ENCODE measurements at places on chromosomes 16 and 17.

GRCh38 chr17:48754500-48755261 lies 26.1 kb upstream of the HOXB13 start:
- no peak for DNase-seq

GRCh38 chr16:12570046-12570618 lies 233.6 kb downstream of the CPPED1 start:
- no peak for DNase-seq

GRCh38 chr17:67686241-67686640 lies 31.5 kb upstream of the NOL11 start:
- DNase-seq: no peak

- DNase-seq: no peak
Measured at GRCh38 chr17:76924345-76925342, 56.4 kb downstream of the MGAT5B start.

DNA sequence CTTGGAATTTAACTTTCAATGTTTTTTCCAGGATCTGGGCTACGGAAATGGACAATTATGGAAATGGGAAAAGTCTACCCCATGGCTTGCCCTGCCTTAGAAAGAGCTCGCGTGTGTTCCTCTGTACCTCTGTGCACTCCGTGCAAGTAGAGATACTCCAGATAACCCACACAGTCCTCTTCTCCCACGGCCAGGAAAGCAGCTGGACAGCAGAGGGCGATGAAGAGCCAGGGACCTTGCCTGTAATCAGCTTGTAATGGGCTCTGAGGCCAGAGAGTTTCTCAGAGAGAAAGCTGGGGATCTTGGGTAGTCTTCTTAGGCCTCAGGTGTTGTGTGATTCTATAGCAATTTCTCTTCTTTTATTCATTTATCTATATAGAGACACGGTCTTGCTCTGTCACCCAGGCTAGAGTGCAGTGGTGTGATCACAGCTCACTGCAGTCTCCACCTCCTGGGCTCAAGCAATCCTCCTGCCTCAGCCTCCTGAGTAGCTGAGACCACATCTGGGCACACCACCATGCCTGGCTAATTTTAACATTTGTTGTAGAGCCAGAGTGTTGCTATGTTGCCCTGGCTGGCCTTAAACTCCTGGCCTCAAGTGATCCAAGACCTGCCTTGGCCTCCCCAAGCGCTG lies 2.4 kb upstream of the SOCS7 start:
- DNase-seq: peak; percentile 76

DNA sequence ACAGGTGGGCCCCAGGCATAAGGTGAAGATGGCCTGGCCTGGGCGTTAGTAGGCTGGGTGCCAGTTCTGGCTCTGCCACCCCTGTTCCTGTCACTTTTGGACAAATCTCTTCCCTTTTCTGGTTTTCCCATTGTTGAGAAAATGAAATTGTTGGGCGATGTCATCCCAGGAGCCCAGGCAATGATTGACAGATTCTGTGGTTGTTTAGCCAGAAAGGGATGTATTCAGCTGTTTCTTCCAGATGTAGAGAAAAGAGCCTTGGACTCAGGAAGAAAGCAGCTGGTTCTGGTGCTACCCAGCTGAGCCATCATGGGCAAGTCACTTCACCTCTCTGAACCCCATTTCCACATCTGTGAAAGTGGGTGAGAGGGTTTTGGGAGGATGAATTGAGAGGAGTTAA lies 60.1 kb upstream of the MRTFB start:
- no peak for DNase-seq

GRCh38 chr17:30241051-30241450 lies 5.6 kb upstream of the SLC6A4 start:
- DNase-seq: no peak

DNA sequence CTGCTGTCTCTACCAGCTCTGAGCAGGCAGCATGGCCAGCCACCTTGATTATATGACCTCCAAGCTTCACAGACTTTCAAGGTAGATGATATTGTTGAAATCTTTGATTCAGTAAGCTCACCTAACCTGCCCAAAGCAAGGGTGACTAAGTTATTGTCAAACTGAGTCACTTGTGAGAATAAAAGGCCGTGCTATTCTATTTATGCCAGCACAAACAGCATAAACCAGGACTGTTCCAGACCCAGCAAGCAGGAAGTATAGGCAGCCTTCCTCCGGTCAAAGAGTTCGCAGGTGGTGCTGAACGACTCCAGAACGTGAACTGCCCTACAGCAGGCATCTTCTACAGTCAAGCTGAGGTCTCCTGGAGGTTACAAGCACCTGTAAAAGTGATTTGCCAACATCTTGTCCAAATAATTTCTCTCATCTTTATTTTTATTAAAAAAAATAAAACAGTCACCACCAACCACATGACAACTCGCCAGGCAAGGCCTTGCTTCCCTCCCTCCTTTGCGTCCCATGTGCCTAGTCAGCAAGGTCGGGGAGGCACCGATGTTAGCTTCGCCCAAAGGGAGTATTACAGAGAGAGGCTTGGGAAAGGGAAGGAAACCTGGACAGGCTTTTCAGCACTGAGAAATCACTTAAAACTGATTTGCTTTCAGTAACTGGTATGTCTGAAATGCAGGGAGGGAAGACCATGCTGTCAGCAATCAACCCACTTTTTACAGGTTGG lies 10.8 kb downstream of the ARL2BP start:
- DNase-seq: no peak

DNA sequence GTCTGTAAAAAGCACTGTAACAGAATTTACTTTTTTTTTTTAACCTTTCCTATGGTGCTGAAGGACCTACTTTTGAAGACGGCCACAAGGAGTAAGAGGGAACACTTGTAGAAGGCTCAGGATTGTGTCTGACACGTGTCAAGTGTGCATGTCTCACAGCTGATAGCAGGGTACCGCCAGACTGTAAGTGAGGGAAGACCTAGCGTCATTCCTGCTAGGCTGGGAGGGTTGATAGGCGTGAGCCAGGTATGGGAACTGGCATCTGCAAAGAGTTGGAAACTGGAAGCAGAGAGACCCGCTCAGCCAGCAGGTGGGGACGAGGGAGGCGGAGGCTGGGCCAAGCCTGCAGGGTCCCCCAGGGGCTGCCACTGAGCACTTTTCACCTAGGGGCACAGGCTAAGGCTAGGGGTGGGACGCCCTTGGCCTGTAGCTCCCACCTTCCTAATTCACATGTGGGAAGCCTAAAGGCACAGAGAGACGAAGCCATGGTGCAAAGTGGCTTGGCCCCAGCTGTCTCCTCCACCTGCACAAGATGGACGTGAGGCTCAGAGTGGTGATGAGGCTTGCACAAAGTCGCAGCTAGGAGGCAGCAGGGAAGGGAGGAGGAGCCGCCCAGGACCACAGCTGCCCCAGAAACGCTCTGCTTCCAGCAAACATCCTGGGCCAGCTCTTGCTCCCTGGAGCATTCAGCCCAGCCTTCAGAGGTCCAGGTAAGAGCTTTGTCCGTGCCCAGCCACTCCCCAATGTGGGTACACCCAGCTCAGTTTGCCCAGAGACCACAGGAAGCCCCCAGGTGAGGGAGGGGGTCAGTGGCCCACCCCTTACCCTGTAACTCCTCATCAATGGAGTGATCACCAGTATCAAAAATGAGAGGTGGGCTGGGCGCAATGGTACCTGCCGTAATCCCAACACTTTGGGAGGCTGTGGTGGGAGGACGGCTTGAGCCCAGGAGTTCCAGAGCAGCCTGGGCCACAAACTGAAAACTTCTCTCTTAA lies 18.9 kb downstream of the VASN start:
- DNase-seq: no peak

DNA sequence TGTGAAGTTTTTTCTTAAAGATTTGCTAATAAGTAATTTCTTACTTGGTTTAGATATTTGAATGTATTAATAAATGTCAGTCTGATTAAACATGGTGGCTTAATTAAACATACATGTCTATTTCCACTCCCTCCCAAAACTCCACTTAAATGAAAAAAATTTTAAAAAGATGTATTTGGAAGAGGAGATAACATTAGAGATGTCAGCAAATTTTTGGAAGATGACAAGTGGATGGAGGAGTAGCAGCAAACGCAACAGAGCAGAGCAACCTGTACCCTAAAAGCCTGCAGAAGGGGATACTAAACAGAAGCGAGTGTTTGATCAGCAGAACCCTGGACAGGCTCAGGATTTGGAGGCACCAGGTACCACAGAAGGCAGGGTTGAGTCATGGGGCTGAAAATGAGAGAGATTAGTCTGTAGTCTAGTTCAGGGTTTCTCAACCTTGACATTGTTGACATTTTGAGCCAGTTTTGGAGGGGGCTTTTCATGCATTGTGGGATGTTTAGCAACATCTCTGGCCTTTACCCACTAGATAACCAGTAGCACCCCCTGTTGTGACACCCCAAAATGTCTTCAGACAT lies 17.8 kb downstream of the LUC7L3 start:
- DNase-seq: no peak

DNA sequence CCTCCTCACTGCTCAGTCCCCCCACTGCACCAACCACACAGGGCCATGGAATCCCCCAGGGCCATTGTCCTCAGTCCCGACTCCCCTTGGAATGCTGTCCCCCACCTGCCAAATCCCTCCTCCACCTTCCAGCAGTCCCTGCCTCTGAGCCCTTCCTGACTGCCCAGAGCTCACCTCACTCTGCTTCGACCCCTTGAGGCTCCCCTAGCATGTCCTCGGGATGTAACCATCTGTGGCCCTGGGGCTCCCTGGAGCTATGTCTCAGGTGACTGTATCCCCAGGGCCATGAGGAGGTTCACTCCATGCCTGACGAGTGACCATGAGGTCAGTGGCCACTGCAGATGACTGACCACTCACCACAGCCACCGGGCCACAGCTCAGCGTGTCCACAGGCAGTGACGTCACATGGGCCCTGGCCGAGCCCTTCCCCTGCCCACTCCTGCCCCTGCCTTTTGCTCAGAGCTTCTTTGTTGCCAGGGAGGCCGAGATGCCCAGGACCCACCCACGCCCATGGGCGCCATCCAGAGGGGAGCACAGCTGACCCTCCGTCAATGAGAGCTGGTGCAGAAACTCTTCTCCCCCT lies 7.7 kb upstream of the PIEZO1 start:
- no peak for DNase-seq

DNA sequence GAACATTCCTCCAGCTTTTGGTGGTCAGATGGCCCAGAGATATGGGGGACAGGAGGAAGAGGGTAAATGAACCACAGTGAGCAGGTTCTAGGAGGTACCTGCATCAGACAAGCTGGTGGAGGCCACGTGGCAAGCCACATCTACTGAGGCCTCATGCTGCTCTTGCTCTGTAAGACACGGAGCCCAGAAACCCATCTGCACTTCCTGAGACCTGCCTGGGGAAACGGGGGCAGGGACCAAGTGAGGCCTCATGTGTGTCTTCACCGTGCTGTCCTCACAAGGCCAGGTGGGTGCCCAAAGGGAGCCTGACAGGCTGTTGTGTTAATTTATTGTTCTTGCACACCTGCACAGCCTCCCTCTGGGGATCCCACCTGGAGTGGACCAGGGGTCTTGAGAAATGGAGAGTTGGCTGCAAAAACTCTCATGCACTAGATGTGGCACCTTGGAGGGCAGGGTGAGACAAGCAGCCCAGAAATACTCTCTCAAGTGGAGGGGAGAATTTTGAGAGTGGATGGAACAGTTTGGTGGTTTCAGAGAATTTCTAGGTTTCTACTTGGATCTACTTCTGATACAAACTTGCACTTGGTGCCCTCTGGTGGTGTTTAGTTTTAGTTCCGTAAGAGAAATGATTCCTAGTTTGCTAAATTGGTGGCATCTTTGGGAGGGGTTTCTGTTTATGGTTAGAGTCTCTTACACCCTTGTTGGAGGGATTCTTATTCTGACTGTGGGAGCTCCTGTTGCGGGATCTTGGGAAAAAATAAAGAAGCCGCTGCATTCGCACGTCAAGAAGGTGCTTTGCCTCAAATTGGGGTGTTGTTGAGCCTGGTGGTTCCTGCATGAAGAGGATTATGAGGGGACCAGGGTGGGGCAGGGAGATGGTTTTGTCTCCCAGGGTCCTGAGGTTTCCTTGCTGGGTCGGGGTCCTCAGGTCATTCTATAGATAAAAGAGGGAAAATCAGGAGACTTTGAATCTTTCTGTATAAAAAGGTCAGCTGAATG lies 47.5 kb downstream of the SLC6A2 start:
- no peak for DNase-seq

GRCh38 chr17:4641297-4642195 lies at the start of gene ALOX15:
ALOX15 (minus strand) TSS chr17:4641678; CDS start chr17:4641651, 27 bp downstream.
- DNase-seq: no peak

DNA sequence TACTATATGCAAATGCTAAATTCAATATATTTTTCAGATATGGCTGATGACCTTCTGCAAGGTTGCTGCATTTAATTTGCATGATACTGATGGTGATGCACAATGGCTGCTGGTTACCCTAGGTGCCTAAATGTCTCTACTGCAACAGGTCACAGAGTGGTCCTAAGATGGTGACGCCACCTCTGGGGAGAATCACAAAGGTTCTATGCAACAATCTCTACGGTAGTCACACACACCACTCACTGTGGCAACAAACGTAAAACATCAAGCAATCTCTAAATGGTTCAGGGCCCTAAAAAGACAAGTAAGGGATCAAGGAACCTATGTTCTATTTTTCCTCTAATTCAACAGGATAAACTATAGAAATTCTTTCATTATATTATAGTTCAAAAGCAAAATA lies 293.3 kb downstream of the CEP112 start:
- DNase-seq: no peak

DNA sequence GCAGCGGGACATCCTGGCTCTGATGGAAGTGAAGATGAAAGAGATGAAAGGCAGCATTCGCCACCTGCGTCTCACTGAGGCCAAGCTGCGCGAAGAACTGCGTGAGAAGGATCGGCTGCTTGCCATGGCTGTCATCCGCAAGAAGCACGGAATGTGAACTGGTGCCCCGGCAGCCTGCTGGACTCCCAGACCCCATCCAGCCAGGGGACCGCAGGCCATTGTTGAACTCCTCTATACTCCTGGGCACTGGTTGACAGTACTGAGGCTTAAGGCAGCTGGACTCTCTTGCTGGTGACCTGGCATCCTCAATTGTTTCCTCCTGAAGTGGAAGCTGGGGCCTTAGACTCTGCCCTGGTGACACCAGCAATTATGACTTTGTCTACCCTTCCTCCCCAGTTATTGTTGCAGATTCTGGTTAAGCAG lies 1.2 kb downstream of the THAP11 start:
- no peak for DNase-seq

DNA sequence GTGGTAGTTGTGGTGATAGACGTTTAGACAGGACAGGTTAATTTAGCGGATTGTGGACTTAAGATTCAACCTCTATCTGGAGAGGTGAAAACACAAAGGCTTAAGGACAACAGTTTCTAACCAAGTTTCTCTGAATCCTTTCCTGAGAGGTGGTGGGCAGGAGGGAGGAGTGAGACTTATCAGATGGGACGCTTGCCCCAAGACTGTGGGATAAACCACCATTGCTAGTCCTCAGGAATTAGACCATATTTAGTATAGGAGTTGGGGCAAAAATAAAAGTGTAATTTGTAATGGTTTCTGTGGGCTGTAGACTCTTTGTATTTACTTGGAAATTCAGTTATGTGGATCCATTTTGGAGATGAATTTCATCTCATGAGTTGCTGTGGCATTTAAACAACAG lies 6.6 kb downstream of the PDP2 start:
- DNase-seq: no peak
